Lower leg skin (tissue), 4 donors: ENCODE measurements at places on chromosomes 11 and 22.
A peak's percentile ranks its signal among the peaks of the same experiment; 100 is the strongest.

- no peak for DNase-seq
Observed at GRCh38 chr11:129457321-129457720, 81.7 kb downstream of the BARX2 start.

DNA sequence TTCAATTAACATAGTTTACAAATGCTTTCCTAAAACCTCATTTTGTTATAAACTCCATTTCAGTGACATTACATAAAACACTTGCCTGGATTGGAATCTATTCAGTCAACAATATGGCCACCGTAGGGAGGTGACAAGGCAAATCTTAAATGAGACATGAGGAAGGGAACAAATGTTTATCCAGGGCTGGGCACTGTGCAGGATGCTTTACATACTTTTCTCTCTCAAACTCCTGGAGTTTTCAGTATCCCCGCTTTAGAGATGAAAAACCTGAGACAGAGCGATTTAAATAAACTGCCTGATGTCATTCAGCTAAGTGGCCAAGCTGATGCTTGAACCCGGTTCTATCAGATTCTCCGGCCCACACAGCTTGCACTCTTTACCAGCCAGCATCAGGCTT lies 259.9 kb downstream of the CADM1 start:
- DNase-seq: no peak

DNA sequence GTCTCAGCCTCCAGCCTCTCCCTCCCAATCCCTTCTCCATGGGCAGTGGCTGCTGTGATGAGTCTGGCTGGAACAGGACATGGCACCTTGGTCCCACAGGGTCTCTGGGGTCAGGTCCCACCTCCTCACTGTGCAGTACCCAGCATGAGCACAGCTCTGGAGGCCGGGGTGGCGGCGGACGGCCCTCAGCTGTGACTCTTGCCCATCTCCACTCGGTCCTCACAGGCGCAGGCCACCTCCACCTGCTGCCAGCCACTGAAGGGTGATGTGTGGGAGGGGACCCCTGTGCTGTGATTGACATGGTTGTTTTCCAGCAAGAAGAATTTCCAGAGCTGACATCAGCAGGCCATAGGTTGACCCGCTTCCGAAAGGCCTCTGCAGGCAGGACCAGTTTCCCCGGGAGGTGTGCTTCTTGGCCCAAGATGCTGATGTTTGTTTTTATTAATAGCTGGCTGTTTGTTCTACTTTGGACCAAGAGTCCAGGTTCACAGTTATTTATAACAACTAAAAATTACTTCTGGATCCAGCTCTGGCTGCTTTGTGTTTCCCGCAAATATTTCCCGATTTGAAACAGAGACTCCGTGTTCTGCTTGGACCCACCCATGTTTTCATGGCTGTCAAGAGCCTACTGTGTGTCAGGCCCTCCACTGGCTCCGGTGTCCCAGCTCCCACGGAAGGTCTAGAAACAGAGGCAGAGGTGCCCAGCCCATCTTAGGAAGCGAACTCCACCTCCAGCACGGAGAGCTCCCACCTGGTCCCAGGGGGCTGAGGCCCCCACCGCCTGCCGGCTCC lies 45.7 kb downstream of the SCUBE1 start:
- peak; percentile 54 for DNase-seq

- DNase-seq: no peak
Observed at GRCh38 chr11:39249566-39250365, 2209.7 kb downstream of the LRRC4C start.

GRCh38 chr11:104968355-104968855 lies at the start of gene CASP4:
Gene CASP4, minus strand, starts transcription at chr11:104968574. Its CDS starts 49 bp downstream, at chr11:104968525.
- DNase-seq: peak; percentile 51

DNA sequence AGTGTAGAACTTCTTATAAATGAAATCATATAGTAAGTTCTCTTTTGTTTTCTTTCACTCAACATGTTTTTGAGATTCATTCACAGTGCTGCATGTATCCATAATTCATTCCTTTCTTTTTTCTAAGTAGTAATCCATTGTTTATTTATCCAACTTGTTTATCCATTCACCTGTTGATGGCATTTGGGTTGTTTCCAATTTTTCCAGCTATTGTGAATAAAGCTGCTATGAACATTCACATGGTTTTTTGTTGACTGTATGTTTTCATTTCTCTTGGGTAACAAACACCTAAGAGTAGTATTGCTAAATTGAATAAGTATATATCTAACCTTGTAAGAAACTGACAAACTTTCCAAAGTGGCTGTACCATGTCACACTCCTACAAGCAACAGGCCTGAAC lies 23.5 kb downstream of the MRTFA start:
- DNase-seq: no peak

- no peak for DNase-seq
Observed at GRCh38 chr11:1456176-1456575, 30.4 kb downstream of the MOB2 start.

GRCh38 chr11:36377759-36378564 lies 81.9 kb downstream of the PRR5L start:
- no peak for DNase-seq

DNA sequence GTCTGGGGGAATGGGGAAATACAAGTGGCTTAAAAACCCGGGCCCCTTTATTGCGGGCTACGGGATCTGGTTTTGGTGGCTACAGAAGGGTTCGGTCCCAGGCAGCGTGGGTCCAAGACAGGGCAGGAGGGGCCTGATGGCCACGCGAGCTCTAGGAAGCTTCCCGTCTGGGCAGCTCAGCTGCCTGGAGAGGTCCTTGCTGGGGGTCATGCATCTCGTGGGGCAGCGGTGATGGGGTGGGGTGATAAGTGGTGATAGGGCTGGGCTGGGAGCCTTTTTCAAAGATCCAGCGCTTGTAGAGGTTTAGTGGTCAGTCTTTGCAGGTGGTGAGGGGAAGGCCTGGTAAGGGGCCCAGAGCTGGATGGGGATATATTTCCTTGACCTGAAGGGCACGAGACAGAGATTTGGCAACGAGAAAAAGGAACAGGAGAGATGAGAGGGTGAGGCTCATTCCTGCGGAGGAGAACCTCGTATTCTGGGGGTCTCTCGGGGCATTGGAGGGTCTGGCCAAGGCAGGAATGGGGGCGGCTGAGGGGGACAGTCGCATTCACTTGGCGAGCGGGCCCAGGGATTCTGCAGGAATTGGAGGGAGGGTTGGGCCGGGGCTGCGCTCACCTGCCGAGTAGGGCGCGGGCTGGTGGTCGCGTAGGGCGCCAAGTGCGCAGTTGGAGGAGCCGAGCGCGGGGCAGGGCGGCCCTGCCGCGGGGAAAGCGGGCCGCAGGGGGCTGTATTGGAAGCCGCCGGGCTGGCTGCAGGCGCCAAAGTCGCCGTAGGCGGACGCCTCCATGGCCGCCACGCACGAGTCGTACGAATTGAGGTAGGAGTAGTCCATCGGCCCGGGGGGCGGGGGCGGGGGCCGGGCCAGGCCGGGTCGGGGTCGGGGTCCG lies 560 bp downstream of the PHOX2A start:
- no peak for DNase-seq

GRCh38 chr11:60995798-60996197 lies 24.3 kb downstream of the CD6 start:
- DNase-seq: no peak

- no peak for DNase-seq
Observed at GRCh38 chr22:41352058-41352457, 29.7 kb upstream of the TEF start.

GRCh38 chr11:102794382-102794781 lies 3.6 kb downstream of the MMP1 start:
- DNase-seq: no peak

DNA sequence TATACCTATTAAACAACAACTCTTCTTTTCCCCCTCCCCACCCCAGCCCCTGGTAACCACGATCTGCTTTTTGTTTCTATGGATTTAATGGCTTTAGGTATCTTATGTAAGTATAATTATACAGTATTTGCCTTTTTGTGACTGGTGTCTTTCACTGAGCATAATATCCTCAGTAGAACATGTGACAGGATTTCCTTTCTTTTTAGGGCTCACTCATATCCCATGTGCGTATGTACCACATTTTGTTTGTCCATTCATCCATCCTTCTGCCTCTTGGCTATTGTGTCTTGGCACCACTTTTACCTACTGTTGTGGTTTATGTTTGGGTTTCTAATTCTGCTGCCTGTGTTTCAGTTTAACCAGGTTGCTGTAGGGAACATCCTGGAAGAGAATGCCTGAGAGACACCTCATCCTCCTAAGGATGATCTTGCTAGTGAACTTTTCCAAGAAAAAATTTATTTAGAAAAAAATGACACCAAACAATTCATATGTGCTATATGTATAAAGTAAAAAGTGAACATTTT lies 77.6 kb upstream of the SESN3 start:
- DNase-seq: no peak

- peak; percentile 99 for DNase-seq
Observed at GRCh38 chr22:40651563-40652501, 15.3 kb upstream of the MRTFA start.

GRCh38 chr11:78921509-78921908 lies 346.8 kb upstream of the NARS2 start:
- DNase-seq: peak; percentile 71

- no peak for DNase-seq
Observed at GRCh38 chr11:41040474-41040873, 419.0 kb downstream of the LRRC4C start.

GRCh38 chr22:47421846-47422245 lies 659.4 kb downstream of the TBC1D22A start:
- no peak for DNase-seq

GRCh38 chr11:75245356-75246005 lies 4.9 kb downstream of the TPBGL start:
- DNase-seq: peak; percentile 71

- no peak for DNase-seq
Observed at GRCh38 chr11:75593286-75593915, 31.3 kb downstream of the SERPINH1 start.

DNA sequence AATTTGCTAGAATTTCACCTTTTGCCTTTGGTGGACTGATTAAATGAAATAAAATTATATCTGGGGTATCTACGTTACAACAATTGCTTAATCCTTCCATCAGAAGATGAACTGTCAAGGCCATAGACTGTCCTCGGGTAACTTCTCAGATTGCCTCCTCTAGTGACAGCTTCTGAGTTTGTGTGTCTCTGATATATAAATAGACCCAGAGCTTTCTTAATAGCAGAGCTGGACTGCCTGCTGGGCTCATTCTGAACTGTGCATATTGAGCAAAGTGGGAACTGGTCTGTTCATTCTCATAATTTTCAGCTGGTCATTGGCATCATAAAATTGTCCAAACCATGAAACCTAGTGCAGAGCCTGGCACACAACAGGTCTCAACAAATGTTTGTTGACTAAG lies 99.1 kb upstream of the GRAMD1B start:
- DNase-seq: no peak

- no peak for DNase-seq
Observed at GRCh38 chr11:37372667-37373066, 774.6 kb upstream of the RAG2 start.

DNA sequence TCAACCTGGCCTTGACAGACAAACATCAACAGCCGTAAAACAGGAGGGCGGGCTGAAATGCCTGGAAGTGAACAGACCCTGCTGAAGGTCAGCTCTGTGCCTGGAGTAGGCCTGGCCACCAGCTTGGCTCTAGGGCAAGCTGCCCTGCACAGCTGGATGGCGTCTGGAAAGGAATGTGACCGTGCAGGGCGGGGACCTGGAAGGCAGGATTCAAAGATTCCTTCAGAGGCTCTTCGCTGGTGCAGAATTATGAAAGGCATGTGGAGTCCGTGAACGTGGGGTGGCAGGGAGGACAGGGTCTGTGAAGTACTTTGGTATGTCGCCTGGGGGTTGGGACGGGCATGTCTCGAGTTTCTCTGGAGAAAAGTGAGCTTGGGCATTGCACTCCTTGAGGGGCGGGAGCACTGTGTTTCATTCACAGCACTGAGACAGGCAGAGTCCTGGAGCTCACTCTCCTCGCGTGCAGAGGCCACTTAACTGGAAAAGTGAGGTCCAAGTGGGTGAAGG lies 1.5 kb downstream of the EHD1 start:
- no peak for DNase-seq

DNA sequence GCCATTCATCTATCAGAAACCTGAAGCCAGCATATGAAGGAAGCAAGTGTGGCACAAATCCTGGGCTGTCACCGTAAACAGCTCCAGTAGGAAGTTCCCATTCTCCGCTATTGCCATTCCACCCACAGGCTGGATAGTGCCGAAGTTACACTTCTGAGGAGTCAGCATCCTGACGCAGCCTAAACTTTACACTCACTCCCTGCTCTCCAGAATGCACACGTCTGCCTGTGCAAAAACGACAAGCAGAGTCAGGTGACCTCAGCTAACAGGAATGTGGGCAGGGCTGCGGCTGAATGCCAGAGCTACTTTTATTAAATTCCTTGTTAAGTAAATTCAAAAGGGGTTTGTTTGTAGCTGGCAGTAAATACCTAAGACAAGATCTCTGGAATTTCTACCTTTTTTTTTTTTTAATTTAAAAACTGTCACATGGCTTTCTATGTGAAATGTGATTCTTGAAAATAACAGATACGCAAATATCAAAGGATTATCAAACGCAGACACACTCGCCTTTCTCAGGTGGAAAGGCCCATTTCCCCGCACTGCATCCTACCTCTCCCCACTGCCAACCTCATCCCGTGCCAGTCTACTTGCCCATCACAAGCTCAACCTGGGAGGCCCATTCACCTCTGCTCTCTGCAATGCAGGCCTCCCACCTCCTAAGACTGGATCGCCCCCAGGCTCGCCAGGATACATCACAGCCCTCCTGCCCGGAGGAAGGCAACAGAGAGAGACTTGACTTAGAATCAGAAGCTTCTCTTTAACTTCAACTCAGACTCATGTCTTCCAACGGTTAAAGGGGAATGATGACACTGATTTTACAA lies 33.5 kb downstream of the NFRKB start:
- DNase-seq: peak; percentile 76

- peak; percentile 72 for DNase-seq
Observed at GRCh38 chr11:15941206-15941770, 415.1 kb downstream of the SOX6 start.

DNA sequence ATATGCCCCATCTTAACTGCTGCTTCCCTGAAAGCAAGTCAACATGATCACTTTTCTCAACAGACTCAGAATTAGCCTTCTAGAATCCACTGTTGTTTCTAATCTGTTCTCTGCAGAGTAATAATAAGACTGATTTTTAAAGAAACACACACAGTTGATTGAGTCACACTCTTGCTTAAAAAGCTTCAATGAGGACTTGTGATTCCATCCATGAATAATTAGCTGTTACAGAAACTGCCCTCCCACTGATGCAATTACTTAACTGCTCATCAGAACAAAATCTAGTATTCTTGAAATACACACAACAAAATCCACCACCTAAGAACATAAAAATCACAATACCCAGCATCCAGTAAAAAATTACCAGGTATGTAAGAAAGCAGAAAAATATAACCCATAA lies 100.5 kb upstream of the TIMP3 start:
- DNase-seq: no peak

GRCh38 chr11:45180848-45181192 lies 34.4 kb downstream of the PRDM11 start:
- DNase-seq: no peak

- no peak for DNase-seq
Observed at GRCh38 chr11:113447621-113448315, 27.4 kb downstream of the DRD2 start.
